ENCODE measurements at places on chromosomes 12 and 14.

- no peak for DNase-seq
Observed at GRCh38 chr12:13222076-13222475, 25.6 kb downstream of the EMP1 start.

DNA sequence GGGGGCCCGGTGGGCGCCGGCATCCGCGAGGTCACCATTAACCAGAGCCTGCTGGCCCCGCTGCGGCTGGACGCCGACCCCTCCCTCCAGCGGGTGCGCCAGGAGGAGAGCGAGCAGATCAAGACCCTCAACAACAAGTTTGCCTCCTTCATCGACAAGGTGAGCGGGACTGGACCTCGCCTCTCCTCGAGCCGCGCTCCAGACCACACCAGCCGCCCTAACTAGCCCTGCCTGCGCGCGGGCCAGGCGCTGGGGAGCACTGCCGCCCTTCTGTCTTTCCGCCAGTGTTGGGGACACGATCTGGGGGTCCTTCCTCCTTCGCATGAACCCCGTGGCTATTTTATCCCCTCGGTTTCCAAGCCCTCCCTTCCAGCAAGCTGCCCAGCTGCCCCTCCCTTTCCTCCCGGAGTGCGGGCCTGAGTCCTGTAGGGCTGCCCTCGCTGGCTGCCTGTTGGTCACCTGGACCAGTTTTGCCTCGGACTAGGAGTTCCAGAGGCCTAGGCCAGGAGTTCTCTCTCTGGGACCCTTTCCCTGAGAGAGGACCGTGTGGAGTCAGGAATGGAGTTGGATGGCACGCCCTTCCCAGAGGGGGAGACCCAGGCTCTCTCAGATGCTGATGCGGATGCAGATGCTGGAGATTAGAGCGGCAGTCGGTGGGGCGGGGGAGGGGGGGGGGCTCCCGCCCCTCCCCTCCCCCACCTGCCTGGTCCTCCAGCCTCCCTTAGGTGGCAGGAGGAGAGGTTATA, 592 bp downstream of the KRT7 start:
- no peak for DNase-seq

GRCh38 chr12:52202361-52203078, 10.7 kb upstream of the KRT80 start:
- no peak for DNase-seq

- DNase-seq = no peak
Observed at GRCh38 chr14:34851395-34851794, 23.8 kb downstream of the BAZ1A start.

- DNase-seq = peak; percentile 37
Observed at GRCh38 chr14:77151918-77152588, 10.5 kb upstream of the ZDHHC22 start.

DNA sequence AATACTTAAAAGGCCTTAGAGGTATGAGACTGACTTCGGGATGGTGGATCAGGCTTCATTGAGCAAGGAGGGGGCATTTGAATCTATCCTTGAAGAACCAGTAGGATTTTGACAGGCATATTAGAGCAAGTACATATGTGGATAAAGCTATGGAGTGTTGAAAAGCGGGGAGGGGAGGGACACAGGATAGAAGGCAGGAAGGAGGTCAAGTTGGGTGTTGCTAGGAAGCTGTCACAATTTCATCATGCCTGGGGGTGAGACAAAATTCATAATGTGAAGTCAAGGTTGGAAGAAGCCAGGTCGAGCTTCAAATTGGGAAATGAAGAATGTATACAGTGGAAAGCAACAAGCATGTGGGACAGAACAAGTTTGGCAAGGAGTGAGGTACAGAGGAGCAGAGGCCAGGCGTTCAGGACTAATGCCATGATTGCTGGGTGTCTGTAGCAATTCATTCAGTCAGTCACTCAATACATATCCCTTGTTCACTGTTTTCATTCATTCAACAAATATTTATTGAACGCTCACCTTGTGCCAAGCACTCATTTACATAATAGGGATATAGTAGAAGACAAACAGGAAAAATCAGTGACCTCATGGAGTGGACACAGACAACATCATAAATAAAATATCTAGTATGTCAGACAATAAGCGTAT, 58.3 kb upstream of the LTA4H start:
- no peak for DNase-seq

DNA sequence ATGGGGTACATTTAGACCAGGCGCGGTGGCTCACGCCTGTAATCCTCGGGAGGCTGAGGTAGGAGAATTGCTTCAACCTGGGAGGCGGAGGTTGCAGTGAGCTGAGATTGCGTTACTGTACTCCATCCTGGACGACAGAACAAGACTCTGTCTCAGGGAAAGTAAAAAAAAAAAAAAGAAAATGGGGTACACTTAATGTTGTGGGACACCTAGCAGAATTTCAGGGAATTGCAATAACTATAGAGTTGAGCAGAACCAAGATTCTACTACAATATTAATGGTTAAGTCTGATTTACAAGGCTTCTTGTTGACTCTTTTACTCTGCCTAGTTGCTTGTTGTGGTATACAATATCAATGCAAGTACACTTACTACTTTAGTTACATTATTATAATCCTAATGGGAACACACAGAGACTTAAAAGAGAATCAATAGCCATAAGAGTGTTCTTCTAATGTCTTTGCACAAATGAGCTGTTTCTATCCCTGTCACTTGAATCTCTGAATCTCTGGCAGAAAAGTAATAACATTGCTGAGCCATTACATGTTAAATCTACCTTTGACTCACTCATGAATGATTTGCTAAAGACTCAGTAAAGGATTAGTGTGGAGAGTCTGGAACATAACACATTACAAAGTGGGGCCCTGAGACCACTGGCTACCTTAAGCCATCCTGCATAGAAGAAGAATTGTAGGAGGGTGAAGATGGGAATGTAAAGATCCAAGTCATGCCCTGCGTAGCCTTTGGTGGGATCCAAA, 22.7 kb downstream of the BEST3 start:
- DNase-seq = no peak

GRCh38 chr14:103296007-103296406, 38.0 kb upstream of the EIF5 start:
- DNase-seq = peak; percentile 37

DNA sequence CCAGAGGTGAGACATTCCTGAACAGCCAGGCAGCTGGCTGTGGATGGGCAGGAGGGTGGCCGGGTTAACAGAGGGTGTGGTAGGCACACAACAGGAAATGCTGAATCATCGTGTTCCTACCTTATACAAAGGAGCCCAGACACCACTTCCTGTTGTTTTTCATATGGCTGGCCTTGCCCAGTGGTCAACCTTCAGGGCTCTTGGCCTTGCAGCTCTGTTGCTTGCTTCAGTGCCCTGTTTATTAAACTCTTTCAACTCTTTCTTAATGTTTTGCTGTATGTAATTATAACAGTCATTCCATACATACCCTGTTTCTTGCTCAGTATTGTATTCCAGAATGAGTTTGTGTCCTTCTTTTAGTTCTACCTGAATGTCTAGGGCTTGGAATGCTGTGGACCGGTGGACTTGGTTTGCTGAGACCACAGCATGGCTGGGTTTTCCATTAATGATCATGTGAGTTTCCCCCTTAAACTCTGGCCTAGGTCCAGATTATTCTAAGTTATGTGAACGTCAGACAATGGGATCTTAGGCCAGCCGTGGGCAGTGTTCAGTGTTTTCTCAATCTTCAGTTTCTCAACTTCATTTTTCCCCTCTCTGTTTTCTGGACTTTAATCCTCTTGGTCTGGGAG, 11.9 kb downstream of the CFAP54 start:
- DNase-seq = peak; percentile 94

- no peak for DNase-seq
Observed at GRCh38 chr14:82850576-82850975, 1316.9 kb upstream of the SEL1L start.

Data from H4 (cell line).